ENCODE measurements at places on chromosomes 5 and 9.
A peak's percentile ranks its signal among the peaks of the same experiment; 100 is the strongest.

DNA sequence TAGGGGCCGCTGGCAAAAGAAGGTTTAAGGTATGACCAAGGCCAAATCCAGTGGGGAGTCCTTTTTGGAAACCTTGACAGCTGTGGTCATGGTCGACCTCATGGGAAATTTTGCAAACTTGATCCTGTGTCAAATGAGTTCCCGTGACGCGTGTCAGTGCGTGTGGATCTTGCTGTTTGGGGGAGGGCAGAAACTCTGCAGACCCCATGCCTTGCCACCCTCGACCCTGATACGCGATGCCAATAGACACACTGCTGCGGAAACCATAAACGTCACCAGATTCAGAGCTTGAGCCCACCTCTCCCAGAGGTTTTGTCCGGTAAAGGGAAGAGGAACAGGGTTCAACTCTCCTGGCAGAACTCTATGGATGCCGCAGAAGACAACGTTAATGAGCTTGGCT is 104.7 kb downstream of the ADAMTS2 start:
- no peak for DNase-seq

DNA sequence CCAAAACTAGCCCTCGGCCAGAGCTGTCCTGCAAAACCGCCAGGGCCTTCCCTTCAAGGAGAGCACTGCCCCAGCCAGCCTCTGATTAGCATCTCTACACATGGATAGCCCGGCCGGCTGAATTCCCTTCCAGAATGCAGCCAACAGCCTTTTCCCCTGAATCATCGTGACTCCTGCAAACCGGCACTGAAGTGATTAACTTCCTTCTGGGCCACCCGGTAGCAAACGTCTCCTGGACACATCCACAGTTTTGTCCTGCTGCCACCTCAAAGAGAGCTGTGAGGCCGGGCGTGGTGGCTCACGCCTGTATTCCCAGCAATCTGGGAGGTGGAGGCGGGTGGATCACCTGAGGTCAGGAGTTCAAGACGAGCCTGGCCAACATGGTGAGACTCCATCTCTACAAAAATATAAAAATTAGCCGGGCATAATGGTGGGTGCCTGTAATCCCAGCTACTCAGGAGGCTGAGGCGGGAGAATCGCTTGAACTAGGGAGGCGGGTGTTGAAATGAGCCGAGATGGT is 21.1 kb upstream of the EEIG1 start:
- peak; percentile 49 for DNase-seq

DNA sequence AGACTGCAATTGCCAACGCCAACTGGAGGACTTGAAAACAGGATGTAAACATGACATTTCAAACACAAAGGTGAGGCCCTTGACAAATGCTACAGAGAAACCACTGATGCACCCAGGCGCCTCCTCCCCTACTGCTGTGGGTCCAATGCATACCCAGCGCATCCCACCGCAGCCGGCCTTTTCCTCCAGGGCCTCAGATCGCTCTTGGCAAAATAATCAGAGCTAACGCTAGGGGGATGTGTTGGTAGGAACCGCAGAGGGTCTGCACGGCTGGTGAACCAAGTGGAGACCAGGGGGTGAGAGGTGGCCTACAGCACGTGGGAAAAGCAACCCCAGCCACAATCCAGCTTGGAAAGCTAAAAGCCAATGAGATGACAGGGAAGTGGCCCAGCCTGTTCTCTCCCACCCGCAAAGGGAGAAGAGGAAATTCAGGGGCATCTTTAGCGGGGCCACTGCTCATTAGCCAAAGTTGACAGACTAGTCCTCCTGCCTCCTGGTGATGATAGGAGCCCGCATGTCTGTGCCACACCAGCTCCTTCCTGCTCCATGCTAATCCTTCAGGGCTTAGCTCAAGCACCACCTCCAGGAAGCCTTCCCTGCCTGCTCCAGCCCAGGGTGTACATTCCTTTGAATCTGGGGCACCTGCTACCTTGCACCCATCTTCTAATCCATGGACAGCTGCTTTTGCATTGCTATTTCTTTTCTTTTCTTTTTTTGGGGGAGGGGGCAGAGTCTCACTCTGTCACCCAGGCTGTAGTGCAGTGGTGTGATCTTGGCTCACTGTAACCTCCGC is 5.9 kb downstream of the FAM163B start:
- peak; percentile 66 for DNase-seq

- peak; percentile 59 for DNase-seq
Observed at GRCh38 chr9:5869315-5870019, 21.2 kb upstream of the MLANA start.

- no peak for DNase-seq
Observed at GRCh38 chr5:57504357-57504756, 21.7 kb upstream of the ACTBL2 start.

GRCh38 chr5:140737486-140737885 is 37.2 kb downstream of the ZMAT2 start:
- no peak for DNase-seq

- DNase-seq: no peak
Observed at GRCh38 chr9:36987891-36988290, 46.2 kb downstream of the PAX5 start.

DNA sequence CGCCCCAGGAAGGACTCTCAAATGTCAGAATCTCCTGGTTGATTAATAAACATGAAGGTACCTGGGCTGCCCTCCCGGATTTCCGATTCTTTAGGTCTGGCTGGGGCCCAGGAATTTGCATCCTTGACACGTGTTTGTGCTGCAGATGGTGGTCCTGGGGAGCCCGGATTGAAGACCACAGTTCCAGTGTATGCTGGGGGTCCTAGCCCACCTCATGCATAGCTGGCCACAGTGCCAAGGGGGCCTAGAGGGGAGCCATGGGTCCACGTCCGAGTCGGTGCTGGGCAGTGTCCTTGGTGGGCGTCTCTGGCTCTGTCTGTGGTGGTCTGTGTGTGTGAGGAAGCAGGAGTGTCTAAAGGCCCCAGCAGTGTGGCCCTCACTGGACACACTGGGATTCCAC is 3.2 kb downstream of the NCS1 start:
- no peak for DNase-seq

- no peak for DNase-seq
Observed at GRCh38 chr5:139446956-139447779, 7.8 kb upstream of the DNAJC18 start.

GRCh38 chr9:76462126-76462525 is 3.1 kb downstream of the GCNT1 start:
- DNase-seq: no peak

DNA sequence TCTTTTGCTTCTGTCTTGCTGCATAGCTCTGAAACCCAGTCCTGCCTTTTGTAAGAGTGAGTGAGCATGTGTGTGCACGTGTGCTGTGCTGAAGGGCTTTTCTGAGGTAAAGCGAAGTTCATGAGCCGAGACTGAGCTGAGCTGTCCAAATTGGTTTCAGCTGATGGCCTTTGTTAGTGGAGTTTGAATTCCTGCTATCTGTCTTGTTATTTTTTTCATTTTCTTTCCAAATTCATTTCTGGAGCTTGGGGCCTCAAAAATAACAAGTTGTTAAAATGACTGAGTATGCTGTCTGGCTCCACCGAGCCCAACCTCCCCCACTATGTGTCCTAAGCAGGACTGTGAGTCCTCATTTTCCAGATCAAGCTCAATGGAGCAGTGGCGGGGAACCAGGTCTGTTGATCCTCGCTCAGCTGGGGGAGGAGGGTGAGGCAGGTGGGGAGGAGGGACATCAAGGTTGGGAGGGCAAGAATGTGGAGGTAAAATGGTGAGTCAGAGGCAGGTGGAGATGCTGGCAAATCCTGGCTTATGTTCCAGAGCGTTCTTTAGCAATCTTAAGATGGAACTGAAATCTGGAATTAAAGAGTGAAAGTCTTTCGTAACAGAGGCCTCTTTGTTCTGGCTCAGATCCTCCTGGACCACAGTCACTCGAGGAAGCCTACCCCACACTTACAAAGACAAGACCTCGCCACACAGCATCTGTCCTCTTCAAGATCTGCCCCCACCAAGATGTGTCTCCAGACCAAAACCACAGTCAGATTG is 63.9 kb downstream of the SREK1 start:
- no peak for DNase-seq

- no peak for DNase-seq
Observed at GRCh38 chr5:124079062-124079461, 567.1 kb downstream of the CSNK1G3 start.

DNA sequence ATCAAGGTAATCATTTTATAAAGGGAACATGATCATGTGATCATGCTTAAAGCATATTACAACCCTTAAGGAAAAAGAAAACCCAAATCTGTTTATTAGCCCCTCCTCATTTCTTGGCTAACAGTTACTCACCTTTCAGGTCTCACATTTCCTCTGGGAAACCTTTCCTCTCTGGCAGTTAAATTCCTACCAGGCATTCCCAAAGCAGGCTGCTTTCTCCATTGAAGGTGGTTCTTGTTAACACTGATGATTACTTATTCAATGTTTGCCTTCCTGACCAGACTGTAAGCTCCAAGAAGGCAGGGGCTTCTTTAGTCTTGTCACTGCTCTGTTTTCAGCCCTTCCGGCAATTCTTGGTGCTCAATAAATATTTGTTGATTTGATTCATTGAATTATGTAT is 59.9 kb downstream of the PLK2 start:
- DNase-seq: peak; percentile 26

DNA sequence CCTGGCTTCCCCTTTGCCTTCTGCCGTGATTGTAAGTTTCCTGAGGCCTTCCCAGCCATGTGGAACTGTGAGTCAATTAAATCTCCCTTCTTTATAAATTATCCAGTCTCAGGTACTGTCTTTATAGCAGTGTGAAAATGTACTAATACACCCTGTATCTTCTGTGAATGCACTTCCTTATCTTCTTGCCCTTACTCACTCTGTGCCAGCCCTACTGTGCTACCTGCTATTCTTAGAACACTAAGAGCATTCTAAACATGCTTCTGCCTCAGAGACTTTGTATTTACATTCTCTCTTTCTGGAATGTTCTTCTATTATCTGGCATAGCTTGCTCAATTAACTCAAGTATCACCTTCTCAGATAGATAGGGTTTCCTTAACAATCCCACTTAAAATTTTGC is 164.4 kb upstream of the EDIL3 start:
- DNase-seq: no peak

DNA sequence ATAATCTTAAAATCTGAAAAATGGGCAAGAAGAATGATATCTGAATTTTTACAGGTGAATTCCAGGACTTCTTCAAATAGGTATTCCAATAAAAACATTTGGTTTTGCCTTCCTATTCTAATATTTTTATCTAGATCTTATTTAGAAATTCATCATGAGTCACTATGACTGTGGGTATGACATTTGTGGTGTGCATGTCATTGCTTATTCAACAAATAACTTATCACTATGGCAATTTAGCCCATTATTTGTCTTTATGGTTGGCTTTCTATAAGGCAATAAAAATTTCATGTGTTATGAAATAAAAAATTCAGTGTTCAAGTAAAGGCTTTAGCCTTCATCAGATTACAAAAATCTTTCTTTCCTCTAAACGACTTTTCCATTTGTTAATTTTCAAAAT is 1139.6 kb upstream of the NUDT12 start:
- no peak for DNase-seq

GRCh38 chr9:126157423-126157822 is 169.2 kb upstream of the MVB12B start:
- no peak for DNase-seq

DNA sequence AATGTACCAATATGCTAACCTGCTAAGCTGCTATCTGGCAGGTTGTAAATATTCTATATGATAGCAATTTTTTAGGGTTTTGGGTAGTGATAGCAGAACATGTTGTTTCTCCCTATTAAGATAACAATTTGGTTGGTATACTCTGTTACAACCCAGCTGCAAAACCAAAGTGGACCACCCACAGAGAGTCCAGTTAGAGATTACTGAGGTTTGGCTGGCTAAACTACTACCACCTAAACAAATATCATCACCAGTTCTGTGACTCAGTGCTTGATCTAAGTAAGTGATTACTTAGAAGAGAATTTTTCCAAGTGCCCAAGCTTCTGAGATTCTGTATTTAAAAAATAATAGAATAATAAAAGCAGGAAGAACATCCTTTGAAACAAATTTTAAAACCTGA is 72.3 kb downstream of the XRCC4 start:
- no peak for DNase-seq

DNA sequence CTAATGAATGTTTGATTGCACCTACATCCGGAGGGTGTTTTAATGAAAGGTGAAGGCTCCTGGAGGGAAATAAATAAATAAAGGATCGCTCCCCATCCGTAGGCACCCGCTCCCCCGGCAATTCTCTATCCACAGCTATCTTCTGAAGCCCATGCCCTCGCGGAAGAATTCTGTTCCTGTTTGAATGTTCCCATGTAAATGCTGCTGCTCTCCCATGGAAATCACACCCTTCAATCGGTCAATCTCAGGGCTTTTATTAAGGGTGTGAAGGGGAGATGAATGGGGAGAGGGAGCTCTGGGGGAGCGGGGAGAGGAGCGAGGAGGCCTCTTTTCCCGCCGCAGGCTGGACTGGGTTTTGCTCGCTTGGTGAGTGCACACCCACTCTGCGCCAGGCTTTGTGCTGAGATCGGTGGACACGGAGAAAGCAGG is 21.1 kb upstream of the ARAP3 start:
- DNase-seq: no peak

DNA sequence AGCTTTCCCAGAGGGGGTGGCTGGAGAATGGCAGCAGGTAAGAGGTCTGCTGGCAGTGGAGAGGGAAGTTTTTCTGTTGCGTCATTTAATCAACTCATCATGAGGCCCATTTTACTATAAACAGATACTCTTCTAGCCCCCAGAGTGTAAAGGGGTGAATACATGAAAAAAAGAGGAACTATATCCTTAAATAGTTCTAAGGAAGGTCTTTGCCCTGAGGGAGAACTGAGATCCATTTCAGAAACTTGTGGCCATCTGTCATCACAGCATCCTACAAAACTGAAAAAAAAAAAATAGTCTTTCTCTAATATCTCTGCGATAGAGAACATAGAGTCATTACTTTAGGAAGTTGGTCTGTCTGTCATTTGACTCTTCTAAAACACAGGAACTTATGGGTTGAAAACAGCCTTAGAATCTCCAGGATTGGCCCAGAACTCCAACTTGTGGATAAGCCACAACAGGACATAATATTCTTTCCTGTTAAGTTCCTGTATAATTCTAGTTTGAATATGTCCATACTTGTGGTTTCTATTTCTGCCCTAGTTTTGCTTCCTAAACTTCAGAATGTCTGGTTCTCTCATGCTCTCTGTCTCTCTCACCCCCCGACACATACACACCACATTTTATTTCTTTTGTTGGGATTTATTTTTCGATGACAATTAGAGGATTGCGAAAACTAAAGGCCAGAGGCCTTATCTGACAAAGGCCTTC is 238.5 kb upstream of the PIK3R1 start:
- no peak for DNase-seq

DNA sequence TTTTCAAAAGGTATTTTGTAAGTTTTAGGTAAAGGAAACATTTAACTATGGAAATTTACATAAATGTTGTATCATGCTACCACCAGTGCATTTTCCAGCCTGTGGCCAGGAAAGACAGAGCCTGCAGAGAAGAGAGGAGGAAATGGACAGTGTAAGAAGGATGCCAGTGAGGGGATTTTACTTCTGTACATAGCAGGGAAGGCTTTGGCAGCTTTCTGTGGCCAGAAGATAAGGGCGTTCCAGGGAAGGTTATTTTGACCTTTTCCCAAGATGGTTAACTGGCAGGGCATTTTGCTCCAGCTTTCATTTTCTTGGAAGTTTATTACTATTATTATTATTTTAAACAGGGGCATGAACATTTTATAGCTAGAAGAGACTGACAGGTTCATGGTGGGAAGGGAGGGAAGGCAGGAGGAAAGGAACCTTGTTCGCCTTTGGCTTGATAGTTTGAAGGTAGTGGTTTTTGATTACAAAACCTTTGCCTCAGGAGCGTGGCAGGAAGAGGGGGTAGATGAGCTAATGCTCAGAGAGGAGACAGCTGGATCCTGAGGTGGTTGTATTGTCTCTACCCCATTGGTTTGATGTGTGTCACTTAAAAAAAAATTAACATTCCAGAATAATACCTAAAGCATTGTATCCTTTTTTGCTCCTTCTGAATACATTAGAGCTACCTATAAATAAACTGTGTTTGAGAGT is 4.1 kb downstream of the ISOC1 start:
- DNase-seq: no peak

All from iPS-NIHi11 (cell line).